Eye (tissue), 1 donor: ENCODE measurements at places on chromosomes 16 and 17.

GRCh38 chr17:9383826-9384225 lies 191.8 kb downstream of the STX8 start:
- DNase-seq, result no peak

- no peak for DNase-seq
Measured at GRCh38 chr16:25157271-25157875, 45.8 kb downstream of the LCMT1 start.

- no peak for DNase-seq
Measured at GRCh38 chr16:88584676-88585075, 14.5 kb downstream of the ZC3H18 start.

GRCh38 chr16:11049396-11050059 lies 105.2 kb downstream of the CLEC16A start:
- DNase-seq, result no peak

DNA sequence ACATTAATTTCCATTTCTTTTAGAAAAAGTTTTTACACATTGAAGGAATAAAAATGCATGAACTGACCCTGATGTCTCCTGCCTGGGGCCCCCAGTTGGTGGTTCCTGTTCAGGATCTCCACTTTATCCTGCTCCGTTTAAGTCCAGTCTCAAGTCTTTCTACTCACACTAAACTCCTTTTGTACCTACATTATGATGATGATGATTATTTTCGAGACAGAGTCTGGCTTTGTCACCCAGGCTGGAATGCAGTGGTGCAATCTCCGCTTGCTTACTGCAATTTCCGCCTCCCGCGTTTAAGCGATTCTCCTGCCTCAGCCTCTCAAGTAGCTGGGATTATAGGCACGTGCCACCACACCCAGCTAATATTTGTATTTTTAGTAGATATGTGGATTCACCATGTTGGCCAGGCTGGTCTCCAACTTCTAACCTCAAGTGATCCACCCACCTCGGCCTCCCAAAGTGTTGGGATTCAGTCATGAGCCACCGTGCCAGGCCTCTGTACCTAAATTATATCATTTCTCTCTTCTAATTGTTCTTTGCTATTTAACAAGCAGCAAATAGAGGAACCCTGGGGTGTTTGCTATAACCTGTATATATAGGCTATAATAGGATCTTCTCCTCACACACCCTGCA lies 2.2 kb upstream of the FOXK2 start:
- DNase-seq, result no peak

- no peak for DNase-seq
Measured at GRCh38 chr16:68059804-68060203, 25.4 kb upstream of the NFATC3 start.

GRCh38 chr17:42404326-42405055 lies 16.2 kb upstream of the STAT3 start:
- no peak for DNase-seq

- DNase-seq, result peak; percentile 15
Measured at GRCh38 chr17:1251866-1252608, 18.2 kb upstream of the BHLHA9 start.

DNA sequence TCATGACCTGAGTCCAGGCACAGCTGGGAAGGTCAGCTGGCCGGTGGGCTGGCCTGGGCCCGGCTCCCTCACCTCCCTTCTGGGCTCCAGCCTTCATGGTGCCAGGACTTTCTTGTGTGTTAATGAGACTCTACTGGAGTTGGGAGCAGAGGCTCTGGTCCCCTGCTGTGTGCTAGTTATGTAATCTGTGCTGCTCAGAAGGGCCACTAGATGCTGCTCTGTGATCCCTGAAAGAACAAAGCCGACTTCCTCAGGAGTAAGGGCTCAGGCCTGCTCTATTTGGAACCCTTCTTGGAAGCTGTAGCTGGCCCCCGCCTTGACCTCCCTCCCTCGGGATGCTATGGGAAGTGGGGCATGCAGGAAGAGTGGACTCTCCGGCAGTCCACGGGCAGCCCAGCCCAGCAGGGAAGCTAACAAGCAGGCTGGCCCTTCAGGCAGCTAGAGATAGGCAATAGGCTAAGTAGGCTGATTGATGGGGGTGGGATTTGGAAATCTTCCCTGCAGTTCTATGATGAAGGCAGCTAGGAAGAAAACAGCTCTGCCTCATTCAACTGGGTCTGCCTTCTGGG lies 3.3 kb upstream of the CDK5R1 start:
- DNase-seq, result peak; percentile 96
